Right ventricle myocardium superior (tissue), 1 donor: ENCODE measurements at places on chromosomes 13 and 19.

- DNase-seq: no peak
Measured at GRCh38 chr19:38907227-38907626, 4.8 kb downstream of the CCER2 start.

DNA sequence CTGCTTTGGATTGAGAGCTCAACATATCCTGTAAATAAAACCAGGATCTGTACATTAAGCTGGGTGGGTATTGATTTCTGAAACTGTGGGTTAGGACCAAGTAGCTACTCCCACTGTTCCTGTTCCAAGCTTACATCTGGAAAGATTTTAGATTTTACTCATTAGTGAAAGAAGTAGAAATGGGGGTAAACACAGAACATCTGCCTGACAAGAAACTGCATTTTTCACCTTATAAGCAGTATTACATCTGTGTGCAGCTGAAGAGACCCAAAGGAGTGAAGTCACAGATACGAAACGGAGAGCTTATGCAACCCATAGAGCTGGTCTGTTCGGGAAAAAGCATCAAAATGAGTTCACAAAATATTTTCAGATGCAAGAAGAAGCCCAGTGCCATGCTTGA, 235.2 kb downstream of the SLITRK5 start:
- DNase-seq: no peak

DNA sequence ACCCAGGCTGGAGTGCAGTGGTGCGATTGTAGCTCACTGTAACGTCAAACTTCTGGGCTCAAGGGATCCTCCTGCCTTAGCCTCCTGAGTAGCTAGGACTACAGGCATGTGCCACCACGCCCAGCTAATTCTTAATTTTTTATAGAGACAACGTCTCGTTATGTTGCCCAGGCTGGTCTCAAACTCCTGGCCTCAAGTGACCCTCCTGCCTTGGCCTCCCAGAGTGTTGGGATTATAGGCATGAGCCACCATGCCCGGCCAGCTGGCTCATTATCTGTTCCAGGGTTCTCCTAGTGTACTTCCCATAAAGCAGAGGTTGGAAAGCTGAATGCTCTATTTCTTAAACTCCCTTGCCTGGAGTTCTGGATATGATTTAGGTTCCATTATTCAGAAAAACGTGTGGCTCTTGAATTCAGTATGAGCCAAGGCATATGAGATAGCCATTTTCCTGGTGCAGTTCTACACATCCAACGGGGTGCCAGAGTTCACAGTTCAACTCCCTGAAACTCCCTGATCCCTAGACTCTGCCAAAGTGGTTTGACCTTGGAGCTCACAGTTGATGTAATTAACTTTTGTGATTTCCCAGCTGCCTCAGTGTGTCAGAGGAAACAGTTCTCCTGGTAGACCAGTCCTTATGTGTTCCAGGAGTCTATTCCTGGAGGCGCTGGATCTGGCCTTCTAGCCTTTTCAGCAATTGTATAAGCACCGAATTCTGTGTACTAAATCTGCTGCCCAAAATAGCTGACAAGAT, 21.6 kb downstream of the GPR183 start:
- DNase-seq: no peak

- no peak for DNase-seq
Measured at GRCh38 chr19:23788411-23788810, 29.7 kb upstream of the ZNF681 start.

DNA sequence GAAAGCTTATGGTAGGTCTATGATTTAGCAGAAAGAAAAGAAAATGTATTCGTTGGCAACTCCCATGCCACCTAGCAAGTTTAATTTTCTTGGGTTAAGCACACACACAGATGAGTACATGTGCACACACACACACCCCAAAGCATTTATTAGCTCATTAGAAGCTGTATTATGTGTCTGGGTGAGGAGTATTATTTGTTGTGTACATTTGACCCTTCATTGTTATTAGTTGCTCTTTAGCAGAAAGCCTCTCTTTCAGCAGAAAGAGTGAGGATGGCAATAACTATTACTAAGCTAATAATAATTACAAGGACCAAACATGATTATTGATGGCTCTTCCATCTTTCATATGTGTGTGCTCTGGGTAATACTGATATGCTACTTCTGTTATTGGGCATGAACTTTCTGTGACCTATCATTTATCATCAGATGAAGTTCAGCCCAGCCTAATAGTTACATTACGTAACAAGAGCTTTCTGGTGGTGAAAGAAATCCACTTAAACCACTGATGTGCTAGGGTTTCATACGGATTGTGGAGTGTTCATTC, 177.4 kb upstream of the OBI1 start:
- DNase-seq: no peak

- DNase-seq: no peak
Measured at GRCh38 chr13:42992764-42993122, 702 bp upstream of the EPSTI1 start.

DNA sequence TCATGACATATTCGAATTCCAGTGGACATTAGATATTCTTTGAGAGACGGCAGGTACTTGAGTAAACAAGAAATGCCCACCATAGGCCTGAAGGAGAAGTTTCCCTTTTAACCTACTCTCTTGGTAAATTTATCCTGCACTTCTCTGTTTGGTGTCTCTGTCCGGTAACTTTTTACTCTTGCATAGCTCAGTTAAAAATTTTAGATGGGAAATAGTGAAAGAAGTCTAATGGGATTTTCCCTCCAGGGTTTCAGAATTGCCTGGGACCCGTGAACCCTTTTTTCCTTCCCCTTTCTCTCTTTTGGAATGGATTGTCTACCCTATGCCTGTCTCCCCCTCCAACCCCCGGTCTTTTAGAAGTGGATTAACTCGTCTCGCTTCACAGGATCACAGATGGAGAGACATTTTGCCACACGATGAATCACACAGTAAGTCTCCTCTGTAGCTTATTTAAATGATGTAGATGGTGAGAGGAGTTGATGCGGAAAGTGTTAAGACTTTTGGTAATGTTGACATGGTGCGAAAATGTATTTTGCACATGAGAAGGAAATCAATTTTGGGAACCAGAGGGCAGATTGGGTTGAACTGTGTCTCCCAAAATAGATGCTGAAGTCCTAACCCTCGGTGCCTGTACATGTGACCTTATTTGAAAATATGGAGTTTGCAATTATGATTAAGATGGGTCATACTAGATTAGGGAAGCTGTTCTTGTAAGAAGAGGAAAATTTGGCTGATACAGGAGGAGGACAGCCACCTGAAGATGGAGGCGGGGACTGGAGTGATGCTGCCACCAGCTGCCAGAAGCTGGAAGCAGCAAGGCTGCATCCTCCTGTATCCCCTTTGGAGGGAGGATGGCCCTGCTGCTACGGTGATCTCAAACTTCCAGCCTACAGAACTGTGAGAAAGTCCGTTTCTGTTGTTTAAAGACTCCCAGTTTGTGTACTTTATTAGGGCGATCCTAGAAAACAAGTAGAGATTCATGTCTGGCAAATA, 711 bp upstream of the MIPEP start:
- DNase-seq: no peak

DNA sequence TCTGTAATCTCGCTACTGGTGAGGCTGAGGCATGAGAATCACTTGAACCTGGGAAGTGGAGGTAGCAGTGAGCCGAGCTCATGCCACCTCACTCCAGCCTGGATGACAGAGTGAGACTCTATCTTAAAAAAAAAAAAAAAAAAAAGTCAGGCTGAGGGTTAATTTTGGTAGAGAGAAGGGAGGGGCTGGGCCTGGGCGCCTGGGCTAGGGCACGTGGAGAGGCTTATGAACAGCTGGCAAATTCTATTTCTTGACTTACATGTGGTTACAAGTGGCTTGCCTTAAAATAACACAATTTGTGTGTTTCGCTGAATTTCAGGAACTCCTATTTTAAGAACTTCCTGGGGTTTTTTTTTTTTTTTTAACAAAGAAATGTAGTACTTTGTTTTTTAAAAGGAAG, 47.6 kb upstream of the MAP3K10 start:
- DNase-seq: peak; percentile 53

DNA sequence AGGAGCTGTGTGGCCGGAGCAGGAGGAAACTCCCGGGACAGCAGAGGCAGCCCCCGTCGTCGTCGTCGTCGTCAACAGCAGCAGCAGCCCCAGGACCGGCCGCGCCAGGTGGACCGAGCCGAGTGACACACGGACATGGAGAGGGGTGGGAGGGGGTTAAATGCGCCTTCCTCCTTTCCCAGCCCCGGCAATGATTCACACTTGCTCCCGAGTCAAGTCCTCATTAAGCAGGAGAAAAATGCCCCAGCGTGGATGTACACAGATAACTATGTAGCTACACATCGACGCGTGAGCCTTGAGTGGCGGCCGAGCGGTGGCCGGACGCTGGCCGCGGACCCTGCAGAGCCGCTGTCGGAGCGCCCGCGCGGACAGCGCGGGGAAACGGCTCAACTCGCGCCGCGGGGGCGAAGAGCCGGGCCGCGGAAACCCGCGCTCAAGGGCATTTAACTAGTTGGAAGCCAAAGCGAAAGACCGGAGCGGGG, 645 bp downstream of the UBL3 start:
- DNase-seq: peak; percentile 75

DNA sequence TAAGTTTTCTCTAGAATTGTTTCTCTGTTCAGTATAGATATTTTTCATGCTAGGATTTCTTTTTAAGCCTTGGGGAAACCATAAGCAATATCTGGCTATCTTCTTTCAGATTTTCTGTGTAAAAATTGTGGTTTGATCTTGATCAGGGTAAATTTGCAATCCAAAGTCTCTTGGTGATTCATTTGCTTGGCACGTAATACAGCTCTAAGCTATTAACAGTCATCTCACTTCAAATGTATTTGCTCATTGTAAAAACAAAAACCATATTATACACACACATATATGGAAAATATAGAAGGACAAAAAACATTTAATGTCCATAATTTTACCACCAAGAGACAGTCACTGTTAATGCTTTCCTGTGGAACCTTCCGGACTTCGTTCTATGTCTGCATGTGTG, 191.0 kb downstream of the SHISA2 start:
- DNase-seq: no peak

DNA sequence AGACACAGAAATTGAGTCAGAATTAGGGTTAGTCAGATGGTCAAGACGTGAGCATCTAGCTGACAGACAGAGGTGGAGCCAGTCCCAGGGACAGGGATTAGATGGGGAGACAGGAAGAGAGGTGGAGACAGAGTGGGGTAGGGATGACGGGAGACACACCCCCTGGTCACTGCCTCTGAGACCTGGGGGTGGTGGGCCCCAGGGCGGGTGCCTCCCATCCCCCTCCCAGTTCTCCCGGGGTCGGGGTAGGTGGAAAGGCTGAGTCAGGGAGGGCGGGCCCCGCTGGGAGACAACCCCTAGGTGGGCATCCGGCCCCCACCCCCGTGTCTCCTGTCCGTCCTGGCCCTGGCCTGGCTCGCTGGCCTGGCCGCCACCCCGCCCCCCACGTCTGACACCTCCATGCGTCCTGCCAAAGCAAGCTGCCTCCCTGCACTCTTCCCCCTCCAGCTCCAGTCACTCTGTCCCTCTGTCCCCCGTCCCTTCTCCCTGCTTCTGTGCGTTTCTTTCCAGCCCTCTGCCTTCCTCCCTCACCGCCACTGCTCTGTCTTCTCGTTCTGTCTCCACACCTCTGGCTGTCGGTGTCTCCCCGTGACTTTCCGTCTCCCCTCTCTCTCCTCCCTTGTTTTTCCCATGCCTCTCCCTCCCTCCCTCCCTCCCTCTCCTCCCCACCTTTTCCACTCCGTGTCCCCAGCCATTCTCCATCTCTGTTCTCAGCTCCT, 15.1 kb downstream of the CCDC97 start:
- DNase-seq: peak; percentile 80

GRCh38 chr13:92807353-92807752, 419.3 kb upstream of the GPC6 start:
- DNase-seq: no peak
